Astrocyte (in vitro differentiated cells and primary cell): ENCODE measurements at places on chromosomes 3 and 15. TPM values are rescaled to one million over a fixed set of nuclear protein-coding genes. Genes with fewer than 3 reads are reported as not detected.

SOX14 gene
- 0.09 TPM in 1 of 2 replicates, not detected in the other for total RNA-seq

FGF12 gene
- 1.4 and 1.8 TPM in 2 replicates for total RNA-seq

GPR27 gene
- total RNA-seq, result 2.0 and 2.9 TPM in 2 replicates

STRC gene
- total RNA-seq, result 0.25 and 0.29 TPM in 2 replicates
